NB4 (cell line): ENCODE measurements at places on chromosomes 3 and 15.
A peak's percentile ranks its signal among the peaks of the same experiment; 100 is the strongest.

DNA sequence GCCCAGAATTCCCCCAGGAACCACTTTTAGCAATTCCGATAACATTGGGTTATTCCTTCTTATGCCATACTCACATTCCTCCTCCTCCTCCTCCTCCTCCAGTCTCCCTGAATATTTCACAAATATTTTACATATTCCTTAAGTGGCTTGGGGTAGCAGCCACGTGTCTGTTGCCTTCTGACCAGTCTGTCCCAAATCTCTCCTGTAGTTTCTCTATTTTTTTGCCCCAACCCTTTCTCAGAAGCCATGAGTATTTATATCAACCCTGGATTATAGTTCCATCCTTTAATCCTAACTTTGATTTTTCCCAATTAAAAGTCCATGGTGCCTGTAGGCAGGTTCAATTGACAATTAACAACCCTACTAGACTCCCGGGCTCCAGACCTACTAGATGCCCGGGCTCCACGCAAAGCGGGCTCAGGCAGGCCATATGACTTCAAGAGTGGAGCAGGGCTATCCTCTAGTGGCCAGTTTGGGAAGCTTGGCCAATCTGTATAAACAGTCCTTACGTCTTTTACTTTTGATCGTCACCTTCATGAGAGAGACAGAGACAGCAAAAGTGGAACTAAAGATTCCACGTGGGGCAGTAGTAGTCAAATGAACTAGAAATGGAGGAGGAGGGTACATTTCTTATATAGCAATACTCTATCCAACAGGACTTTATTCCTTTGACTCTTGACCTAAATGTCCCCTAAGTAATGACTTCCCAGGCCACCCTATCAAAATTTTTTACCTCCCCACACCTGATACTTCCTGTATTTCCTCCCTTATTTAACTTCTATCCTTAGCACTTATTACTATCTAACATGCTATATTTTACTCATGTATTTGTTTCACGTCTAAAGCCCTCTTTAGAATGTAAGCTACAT, 69.7 kb downstream of the USF3 start:
- DNase-seq, result peak; percentile 83

GRCh38 chr3:46943237-46944187, 33.0 kb downstream of the CCDC12 start:
- no peak for DNase-seq

GRCh38 chr15:98854496-98854895, 153.1 kb downstream of the PGPEP1L start:
- DNase-seq, result no peak

- DNase-seq, result no peak
Measured at GRCh38 chr3:178047496-178047895, 488.7 kb upstream of the KCNMB2 start.
